ENCODE measurements at places on chromosomes 5 and 9.

- no peak for DNase-seq
Measured at GRCh38 chr9:8158574-8158973, 359.0 kb upstream of the DMAC1 start.

DNA sequence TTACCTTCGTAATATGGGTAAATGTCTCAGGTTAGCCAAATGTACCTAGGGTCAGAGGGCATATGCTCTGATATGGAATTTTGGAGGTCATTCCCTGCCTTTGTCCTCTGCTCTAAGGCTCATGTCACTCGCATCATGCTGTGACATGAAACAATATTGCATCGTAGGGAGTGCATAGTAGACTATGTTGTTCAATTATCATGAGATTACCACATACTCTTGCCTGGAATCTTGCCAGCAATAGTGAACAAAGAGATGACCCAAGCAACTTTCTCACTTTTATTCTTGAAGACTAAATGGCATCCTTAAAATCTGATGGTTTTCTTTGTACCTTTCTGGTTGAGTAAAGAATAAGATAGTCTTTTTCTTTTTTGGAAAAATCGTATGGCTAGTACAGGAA is 27.6 kb downstream of the ZNF462 start:
- no peak for DNase-seq

DNA sequence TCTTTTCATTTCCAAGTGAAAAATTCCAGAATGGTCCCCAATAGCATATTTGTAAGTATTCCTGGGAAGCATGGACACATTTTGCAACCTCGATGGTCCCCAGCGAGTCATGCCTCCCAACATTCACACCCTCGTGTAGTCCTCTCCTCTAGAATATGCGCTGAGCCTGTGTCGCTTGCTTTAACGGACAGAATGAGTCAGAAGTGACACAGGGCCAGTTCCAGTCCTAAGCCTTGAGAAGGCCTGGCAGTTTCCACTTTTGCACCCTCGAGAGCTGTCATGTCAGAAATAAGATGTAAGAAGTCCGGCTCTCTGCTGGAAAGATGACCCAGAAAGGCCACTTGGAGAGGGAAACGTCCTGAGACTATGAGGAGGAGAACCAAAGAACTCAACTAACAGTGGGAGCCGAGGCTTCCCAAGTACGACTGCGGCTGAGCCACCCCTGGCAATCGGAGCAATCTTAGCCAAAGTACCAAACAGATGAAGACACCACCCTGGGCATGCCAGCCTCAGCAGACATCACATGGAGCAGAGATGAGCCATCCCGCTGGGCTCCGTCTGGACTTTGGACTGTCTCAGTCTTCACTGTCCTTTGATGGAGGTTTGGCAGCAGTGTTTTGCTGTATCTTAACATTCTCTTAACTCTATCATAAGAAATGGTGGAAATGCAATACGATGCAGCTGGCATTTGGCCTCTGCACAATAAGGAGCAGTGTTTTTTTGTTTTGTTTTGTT is 42.6 kb upstream of the GFPT2 start:
- no peak for DNase-seq

DNA sequence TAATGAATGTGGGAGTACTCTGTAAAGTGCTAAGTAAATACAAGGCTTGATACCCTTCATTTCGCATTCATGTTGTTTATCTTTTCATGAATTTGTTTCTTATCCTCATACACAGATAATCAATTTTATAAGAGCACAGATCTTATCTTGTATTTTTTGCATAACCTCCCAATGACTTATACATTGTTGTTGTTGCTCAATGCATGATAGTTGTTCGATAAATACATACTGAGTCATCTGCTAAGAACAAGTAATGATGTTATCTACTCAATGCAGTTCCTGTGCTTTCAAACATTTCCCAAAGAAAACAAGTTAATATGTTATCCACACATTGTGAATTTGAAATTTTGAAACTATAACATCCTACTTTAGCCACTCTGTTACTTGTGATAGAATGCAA is 60.7 kb downstream of the TAF11L14 start:
- DNase-seq, result no peak

DNA sequence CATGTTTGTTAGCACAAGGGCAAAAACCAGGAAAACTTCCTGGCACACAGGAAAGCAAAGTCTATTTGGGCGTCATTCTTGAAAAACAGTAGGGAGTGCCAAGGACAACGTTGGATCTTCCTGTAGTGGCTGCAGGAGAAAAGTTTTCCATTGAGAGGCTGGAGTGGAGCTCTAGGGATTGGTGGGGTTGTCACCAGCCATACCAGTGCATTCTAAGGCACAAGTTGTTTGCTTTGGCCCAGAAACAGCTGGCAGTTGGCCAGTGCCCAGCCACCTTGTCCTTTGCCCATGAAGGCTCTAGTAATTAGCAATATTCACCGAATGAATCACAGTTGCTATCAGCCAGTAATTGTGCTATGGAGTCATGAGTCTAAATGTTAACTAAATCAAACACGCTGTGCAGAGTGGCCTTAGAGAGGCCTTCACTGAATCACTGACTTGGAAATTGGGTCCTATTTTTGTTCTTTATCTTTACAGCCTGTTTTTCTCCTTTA is 26.4 kb downstream of the TNFSF15 start:
- DNase-seq, result no peak

DNA sequence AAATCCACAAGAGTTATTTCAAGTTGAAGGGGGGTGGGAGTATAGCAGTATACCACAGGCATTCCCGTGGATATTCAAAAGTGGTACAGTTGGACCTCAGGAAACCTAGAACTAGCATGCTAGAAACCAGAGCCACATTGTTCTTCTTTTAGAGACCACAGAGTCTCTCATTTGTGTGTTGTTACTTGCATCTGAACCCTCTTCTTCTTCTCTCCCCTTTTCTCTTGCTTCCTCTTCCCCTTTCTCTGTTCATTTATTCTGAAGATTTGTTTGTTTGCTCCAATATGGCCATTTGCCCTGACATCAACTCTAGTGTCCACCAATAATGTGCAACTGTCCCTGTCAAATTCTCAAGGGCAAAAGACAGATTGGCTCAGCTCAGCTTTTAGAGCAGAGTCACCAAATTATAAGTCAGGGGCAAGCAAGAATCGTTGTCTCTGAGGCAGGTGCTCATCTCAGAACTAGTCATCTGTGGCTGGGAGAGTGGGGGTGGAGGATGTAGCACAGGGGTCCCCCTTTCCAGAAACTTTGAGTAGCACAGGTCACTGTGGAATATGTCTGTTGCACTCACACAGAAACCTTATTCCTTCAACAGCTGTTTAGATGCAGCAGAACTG is 321.1 kb downstream of the ARRDC3 start:
- DNase-seq, result no peak

- no peak for DNase-seq
Measured at GRCh38 chr9:74499111-74499601, 2.0 kb downstream of the RORB start.
